GM13976 (cell line): ENCODE measurements at places on chromosomes 3 and 15.

DNA sequence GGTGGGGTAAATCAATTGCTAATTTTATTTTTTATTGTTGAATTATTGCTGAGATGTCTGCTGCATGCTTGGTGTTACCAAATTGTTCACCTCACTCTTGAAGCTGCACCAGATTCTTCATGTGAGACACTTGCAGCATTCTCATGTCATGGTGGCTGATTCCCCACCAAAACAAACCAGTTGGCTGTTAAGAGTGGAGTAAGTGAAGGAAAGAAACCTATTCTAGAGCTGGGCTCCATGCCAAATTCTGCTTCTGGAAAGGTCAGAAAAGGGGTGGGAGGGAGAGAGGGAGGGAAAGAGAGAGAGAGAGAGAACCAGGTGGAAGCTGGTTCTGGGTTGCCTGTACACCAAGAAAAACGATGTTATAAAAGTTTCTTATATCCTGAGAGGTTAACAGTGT is 317.5 kb upstream of the THRB start:
- DNase-seq: no peak

DNA sequence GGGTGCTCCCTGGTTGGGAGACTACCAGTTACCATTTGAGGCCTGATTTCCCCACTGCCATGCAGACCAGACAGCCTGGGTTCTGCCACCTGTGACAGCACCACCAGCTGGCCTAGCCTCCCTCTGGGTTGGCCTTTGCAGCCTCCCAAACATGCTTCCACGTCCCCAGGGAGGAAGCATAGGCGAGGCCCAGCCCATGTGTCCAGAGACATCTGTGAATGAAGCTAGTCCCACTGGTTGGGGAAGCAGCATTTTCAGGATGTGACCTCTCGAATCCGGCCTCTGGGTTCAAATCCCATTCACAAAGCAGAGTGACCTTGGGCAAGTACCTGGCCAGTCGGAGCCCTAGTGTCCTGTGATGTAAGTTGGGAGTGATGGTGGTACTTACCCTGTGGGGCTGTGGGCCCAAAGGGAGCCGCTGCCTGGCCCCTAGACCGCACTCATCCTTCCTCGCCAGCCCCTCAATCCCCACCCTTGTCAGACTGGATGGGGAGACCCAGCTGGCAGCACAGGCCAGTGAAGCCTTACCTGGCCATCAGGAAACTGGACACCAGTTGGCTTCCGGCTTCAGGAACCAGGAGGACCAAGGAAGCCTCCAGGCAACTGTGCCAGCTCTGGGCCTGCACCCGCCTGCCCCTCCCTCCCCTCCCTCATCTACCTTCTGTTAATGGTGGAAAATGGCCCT is 6.0 kb downstream of the KLF15 start:
- no peak for DNase-seq

GRCh38 chr15:60591496-60592370 is 112.8 kb upstream of the ICE2 start:
- peak; percentile 68 for DNase-seq

- no peak for DNase-seq
Measured at GRCh38 chr15:48176112-48176511, 2.0 kb downstream of the MYEF2 start.

GRCh38 chr15:51909584-51909983 is 62.0 kb downstream of the LEO1 start:
- no peak for DNase-seq

GRCh38 chr15:85749261-85750151 is 45.2 kb downstream of the KLHL25 start:
- DNase-seq: no peak

DNA sequence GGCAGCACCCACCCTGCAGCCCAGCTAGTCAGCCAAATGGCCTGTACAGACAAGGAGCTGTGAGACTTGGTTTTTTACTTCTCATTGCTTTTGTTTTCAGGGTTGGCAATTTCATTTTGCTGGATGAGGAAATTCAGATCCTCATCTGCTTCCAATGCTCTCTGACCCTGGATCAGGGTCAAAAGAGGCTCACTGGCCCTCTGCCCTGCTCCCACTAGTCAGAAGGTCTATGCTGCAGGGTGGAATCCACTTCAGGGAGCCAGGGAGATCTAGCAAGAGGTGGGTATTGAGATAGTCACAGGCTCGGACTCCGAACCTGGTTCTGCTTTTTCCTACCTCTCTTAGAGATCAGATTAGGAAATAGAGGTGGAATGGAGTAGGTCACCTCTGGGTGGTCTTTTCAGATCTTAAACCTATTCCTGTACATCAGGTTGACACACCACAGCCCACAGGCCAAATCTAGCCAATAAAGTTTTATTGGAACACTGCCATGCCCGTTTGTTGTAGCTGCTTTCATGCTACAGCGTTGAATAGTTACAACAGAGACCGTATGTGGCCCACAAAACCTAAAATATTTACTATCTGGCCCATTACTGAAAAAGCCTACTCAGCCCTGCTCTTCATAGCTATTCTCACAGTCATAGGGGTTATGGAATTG is 26.4 kb upstream of the GLCE start:
- DNase-seq: no peak

DNA sequence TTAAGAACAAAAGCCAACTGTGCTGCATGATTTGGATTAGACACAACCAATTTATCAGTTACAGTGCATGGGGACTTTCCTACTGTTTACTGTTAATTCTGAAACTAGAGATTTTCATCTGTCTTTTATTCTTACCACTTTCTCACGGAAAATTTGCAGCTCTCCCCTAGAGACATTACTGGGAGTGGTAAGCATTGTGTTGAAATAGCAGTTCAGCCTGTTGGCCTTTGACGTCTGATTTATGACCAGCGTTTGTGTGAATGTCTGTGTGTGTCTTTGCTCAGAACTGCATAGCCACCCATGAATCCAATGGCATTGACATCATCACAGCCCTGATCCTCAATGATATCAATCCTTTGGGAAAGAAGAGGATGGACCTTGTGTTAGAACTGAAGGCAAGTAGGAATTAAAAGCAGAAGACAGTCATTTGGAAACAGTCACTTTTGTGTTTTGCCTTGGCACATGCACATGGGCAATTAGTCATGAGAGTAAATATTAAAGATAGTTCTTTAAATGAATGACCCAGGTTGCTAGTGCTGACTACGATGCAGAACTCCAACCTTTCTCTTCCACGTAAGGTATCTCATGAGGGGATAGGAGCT is 202.2 kb upstream of the BHLHE40 start:
- peak; percentile 76 for DNase-seq
